M059J (cell line): ENCODE measurements at places on chromosomes 6 and 20. TPM values are rescaled to one million over a fixed set of nuclear protein-coding genes. Genes with fewer than 3 reads are reported as not detected.

Gene NRM
- 36.3 and 38.2 TPM in 2 replicates for total RNA-seq

Gene DLK2
- 1.3 and 3.4 TPM in 2 replicates for total RNA-seq

Gene LIN28B
- total RNA-seq = 0.07 and 0.27 TPM in 2 replicates

Gene REM1
- total RNA-seq = not detected in 2 replicates

Gene DNMT3B
- total RNA-seq = 2.8 and 7.1 TPM in 2 replicates

Gene CEP85L
- 5.7 and 15.2 TPM in 2 replicates for total RNA-seq

Gene BMP7
- 0.02 and 0.22 TPM in 2 replicates for total RNA-seq

Gene IL17F
- total RNA-seq = not detected in 2 replicates

Gene MTFR2
- total RNA-seq = 12.0 and 12.4 TPM in 2 replicates

Gene PXT1
- total RNA-seq = not detected in 2 replicates

Gene ZNF165
- total RNA-seq = 0.89 and 1.6 TPM in 2 replicates

Gene FAM83C
- 0.02 TPM in 1 of 2 replicates, not detected in the other for total RNA-seq

Gene BPIFB2
- not detected in 2 replicates for total RNA-seq

Gene MUC22
- total RNA-seq = not detected in 2 replicates

Gene FAM210B
- total RNA-seq = 13.3 and 20.0 TPM in 2 replicates

Gene STMN3
- total RNA-seq = 0.89 and 2.6 TPM in 2 replicates

Gene OR2J3
- not detected in 2 replicates for total RNA-seq

Gene BEND3
- total RNA-seq = 1.8 and 4.3 TPM in 2 replicates

Gene RPL7L1
- 174 and 187 TPM in 2 replicates for total RNA-seq

Gene CAPN11
- not detected in 2 replicates for total RNA-seq

Gene FRS3
- total RNA-seq = 0.34 and 2.4 TPM in 2 replicates

Gene TUBB2B
- total RNA-seq = 60.1 and 127 TPM in 2 replicates

Gene ADTRP
- 1.4 TPM in 2 replicates for total RNA-seq

Gene BACH2
- total RNA-seq = 0.17 TPM in 1 of 2 replicates, not detected in the other

Gene UBE2C
- 435 and 579 TPM in 2 replicates for total RNA-seq

Gene TTK
- 82.3 and 86.0 TPM in 2 replicates for total RNA-seq

Gene RFX6
- total RNA-seq = not detected in 2 replicates

Gene NR2E1
- 0.37 and 1.2 TPM in 2 replicates for total RNA-seq

Gene ZBTB12
- 0.76 and 2.3 TPM in 2 replicates for total RNA-seq

Gene NKX2-4
- total RNA-seq = 0.86 and 1.2 TPM in 2 replicates

Gene COX7A2
- 333 and 839 TPM in 2 replicates for total RNA-seq

Gene DDX27
- 44.2 and 65.4 TPM in 2 replicates for total RNA-seq

Gene FOXQ1
- not detected in 2 replicates for total RNA-seq

Gene DEFB124
- total RNA-seq = not detected in 2 replicates

Gene COL9A1
- not detected in 2 replicates for total RNA-seq

Gene FAM8A1
- total RNA-seq = 13.0 and 19.7 TPM in 2 replicates

Gene TNXB
- 0.10 TPM in 1 of 2 replicates, not detected in the other for total RNA-seq

Gene VSX1
- total RNA-seq = 0.32 TPM in 1 of 2 replicates, not detected in the other

Gene PBOV1
- total RNA-seq = not detected in 2 replicates

Gene ROS1
- 2.3 and 5.2 TPM in 2 replicates for total RNA-seq

Gene TRIM10
- total RNA-seq = not detected in 2 replicates

Gene TFAP2A
- total RNA-seq = 10.8 and 26.6 TPM in 2 replicates

Gene SLC22A1
- total RNA-seq = 0.05 TPM in 1 of 2 replicates, not detected in the other

Gene ADGB
- not detected in 2 replicates for total RNA-seq

Gene FNDC1
- not detected in 2 replicates for total RNA-seq

Gene TJAP1
- 14.6 and 21.8 TPM in 2 replicates for total RNA-seq

Gene SERPINB6
- total RNA-seq = 177 and 209 TPM in 2 replicates

Gene PRICKLE4
- 0.12 and 0.30 TPM in 2 replicates for total RNA-seq

Gene C6orf163
- total RNA-seq = not detected in 2 replicates

Gene RAET1L
- 0.42 TPM in 1 of 2 replicates, not detected in the other for total RNA-seq

Gene CLPSL1
- not detected in 2 replicates for total RNA-seq

Gene CEP250
- 18.9 and 71.9 TPM in 2 replicates for total RNA-seq

Gene TRIM15
- total RNA-seq = not detected in 2 replicates
